ENCODE measurements at places on chromosomes 5 and 9.
A peak's percentile ranks its signal among the peaks of the same experiment; 100 is the strongest.

GRCh38 chr9:1978941-1979340 is 36.2 kb upstream of the SMARCA2 start:
- DNase-seq = peak; percentile 14

DNA sequence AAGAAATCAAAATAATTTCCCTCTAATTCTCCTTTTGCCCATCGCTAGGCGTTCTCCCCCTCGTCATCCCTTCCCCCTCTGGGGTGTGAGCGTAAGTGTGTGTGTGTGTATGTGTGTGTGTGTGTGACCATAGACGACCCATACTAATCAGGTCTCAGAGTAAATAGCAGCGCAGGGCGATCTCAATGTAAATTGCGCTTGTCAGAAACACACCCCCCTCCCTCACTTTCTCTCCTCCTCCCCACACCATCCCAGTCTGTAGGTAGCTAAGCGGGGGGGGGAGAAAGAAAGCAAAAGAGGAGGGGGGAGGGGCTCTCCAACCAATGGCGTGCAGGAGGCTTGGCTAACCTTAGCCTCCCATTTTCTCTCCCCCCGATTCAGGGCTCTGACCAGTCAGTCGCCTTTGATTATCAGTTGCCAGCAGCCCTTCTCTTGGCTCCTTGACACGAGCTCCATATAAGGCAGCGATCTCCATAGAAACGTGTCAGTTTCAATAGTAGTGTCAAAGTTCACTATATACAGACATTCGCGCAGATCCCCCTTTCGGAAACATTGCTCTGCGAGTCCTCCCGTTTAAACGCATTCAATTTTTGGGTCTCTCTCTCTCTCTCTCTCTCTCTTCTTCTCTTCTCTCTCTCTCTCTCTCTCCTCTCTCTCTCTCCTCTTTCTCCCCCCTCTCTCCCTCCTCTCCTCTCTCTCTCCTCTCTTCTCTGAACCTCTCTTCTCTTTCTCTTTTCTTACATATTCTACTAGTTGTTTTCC is at the start of gene NR2F1:
Gene NR2F1 (plus strand): TSS at position 546 of the 762 bp plus-strand sequence. CDS start 1,802 bp downstream, outside the sequence.
- DNase-seq = peak; percentile 98

DNA sequence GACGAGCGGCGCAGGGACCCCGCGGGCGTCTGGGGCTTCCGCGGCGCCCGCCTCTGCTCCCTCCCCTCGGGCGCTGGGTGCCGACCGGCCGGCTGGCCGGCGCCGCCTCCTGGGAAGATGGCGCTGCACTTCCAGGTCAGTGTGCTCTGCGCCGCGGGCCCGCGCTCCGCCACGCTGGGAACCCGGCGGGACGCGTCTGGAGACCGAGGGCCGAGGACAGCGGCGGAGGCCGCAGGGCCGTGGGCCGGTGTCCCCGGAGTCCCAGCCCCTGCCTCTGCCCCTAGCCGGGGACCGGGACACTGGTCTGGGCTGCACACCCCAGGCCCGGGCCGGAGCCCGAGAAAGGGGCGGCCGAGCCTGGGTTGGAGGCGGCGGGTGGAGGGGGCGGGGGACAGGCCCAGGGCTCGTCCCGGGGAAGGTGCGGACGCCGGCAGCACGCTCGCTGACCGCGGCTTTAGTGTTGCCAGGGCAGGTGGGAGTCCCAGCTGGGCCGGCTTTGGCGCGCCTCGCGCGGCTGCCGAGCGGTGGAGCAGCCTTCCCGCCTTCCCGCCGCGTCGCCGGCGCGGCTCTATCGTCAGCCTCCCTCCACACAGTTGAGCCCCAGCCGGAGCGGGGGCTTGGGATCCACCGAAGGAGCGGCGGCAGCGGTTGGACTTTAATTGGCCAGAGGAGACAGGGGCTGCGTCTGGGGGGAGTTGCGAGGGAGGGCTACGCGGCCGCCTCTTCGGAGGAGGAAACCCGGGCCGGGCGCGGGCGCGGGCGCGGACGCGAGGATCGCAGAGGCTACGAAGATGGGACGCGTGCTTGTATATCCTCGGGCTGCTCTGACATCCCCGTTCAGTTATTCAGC is at the start of gene RANBP17:
Gene RANBP17 (plus strand): TSS at position 102 of the 850 bp plus-strand sequence.
- DNase-seq = peak; percentile 91

DNA sequence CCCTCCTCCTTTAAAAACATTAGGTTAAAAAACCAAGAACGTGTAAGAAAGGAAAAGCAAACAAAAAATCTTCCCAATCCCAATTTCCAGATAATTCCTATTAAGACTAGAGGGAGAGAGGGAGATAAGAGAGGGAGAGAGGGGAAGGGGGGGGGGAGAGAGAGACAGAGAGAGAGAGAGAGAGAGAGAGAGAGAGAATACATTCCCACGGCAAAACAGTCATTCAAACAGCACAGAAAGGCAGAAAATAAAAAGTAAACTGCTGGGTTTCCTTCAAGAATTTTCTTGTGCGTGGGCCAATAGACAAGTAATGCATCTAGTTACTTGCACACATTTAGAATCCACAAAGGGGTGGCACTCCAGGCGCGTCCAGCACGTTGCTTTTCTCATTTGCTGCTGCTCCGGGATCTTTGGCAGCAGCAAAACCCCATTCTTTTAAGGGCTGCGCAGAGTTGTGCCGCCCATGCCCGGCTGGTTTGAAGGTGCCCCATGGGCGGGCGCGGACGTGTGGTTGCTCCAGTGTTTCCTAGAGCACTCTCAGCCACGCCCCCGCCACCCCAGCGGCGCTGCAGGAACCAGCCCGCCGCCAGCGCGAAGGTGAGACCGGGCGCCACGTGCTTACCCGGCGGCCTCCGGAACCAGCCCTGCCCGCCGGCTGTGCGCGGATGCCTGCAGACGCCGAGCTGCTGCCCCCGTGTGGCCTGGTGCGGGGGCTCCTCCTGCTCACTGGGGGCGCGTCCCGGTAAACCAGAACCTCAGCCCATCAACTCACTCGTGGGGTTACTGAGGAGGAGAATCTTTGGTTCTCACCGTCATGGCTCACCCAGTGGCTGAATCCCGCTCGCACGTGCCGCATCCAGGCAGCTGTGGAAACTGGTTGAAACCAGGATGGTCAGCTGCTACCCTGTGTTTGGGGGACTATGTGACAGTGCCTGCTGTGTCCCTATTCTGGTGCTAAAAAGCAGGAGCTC is 44.6 kb downstream of the STC2 start:
- DNase-seq = peak; percentile 86

DNA sequence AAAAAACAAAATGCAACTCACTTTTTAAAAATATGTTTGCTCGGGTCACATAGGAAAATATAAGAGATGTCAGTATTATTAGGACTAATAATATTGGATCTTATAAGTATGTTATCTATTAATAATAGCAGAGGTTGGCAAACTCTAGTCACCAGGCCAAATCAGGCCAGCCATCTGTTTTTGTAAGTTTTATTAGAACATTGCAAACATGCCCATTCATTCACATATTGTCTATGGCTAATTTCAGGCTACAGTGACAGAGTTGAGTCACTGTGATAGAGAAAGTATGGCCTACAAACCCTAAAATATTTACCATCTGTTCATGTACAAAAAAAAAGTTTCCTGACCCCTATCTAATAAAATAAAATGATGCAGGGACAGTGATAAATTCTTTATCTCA is 97.7 kb upstream of the CDH6 start:
- no peak for DNase-seq

DNA sequence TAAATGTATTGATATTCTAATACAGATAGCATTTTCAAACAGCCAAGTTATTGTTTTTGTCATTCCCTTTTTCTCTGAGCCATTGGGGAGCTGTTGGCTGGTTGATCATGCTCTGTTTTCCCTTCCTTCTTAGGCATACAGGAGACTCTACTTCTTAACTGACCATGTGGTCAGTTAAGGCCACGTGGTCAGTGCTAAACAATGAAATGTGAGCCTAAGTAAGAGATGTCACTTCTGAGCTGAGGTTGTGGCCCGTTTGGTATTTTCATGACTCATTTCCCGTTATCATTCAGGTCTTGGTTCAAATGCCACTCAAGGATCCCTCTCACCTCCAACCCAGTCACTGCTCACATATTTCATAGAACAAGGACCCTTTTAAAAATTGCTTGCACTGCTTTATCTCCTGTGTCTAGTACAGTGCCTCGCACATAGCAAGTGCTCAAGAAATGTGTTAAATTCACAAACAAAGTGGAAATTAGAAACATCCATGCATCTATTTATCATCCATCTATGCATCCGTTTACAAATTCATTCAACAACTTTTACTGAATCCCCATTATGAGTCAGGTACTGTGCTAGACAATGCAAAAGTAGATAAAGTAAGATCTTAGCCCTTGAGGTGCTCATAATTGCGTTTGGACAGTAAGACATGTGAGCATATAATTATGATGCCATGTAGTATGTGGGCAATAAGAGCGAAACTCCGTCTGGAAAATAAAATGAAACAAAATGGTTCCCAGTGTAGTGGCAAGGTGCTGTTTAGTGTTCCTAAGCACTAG is 50.7 kb downstream of the ARRDC3 start:
- DNase-seq = peak; percentile 77
